ENCODE measurements at places on chromosomes 4 and X.

DNA sequence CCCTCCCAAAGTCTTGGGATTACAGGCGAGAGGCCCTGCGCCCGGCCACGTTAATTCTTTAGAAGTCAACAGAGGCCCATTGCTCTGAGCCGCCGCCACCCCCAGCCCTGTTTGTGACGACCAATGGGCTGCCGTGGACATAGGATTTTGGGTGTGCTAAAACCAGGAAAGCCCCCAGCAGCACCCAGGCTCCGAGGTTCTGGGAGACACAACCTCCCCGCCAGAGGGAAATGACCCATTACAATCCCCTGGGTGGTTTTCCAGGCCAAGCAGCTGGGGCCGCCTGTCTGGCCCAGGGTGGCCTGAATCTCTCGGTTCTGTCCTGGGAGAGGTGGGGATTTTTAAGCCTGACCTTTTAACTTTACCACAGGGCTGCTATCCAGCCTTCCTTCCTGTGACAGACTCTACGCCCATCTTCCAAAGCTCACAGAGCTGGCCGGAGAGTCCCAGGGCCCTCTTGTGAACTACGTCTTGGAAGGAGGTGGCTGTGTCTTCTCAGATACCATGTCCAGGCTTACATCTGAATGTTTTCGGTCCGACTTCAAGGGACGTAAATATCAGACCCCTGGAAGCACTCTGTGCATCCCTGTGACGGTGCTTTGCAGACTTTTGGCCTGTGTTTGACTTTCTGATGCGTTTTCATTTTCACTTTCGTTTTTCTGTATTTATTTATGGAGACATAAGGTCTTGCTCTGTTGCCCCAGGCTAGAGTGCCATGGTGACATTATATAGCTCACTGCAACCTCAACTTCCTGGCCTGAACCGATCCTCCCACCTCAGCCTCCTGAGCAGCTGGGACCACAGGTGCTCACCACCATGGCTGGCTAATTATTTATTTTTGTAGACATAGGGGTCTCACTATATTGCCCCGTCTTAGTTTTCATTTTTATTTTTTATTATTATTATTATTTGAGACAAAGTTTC lies 36.0 kb downstream of the P2RY8 start:
- no peak for DNase-seq

GRCh38 chrX:23826653-23827052 lies 43.7 kb downstream of the SAT1 start:
- no peak for DNase-seq

- no peak for DNase-seq
Observed at GRCh38 chr4:113272523-113272922, 223.1 kb downstream of the ANK2 start.

DNA sequence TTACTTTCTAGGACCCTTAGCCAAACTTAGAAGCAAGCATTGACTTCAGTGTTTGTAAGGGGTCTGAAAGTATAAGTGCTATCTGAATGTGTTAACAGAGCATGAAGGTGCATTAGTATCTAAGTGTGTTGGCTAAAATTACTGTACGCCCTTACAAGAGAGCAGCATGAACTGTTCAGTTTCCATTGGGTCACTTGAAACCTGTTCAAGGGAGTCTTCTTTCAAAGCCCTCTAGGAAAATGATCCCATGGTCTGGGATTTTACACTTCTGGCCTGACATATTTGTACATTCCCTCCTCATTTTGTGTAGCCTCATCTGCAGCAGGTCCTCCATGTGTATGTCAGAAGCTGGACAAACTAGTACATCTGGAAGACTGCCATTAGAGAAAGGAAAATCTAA lies 3.2 kb downstream of the PRDX4 start:
- no peak for DNase-seq

DNA sequence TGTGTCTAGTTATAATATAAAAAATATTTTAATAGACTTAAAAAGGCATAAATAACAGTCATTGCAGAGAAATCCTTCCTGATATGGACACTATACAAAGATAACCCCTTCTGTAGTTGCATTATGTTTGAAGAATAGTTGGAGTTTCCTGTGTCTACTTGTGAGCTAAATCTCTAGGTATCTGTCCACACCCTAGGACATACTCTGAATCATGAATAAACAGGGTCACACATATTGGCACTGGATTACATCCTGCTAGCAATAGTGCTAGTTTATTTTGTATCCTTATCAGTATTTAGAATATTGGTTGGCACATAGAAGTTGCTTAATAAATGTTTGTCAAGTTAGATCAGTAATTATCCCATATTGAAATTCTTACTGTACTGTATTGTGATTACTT lies 173.9 kb downstream of the GRXCR1 start:
- no peak for DNase-seq

GRCh38 chr4:154622598-154622997 lies 10.1 kb upstream of the FGG start:
- DNase-seq, result no peak

DNA sequence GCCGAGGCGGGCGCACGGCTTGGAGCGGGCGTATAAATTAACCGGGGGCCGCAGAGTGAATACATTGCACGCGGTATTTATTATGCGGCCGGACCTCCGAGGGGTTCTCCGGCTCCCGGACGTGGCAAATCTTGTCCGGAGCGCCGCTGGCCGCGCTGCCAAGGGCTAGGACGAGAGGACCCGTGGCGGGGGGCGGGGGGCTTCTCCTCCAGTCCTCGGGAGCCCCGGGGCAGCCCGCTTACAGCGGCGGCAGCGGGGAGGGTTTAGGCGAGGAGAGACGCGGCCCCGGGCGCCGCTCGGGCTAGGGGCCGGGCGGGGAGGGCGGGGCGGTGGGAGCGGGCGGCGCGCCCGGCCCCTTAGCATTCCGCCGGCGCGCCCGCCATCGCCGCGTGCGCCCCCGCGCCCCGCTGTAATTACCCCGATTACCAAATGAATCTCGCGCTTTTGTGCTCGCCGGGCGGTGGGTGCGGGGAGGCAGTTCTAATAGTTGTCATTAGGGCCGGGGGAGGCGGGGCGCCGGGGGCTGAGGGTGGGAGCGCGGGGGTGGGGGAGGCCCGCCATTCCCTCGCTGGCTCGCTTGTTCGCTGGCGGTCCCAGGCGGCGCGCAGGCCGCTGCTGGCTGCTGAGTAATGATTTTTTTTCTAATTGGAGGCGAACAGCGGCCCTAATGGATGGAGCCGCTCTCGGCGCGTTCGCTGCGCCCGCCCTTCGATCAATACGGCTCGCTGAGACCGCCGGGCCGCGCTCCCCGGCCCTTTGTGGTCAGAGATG lies 276.6 kb downstream of the BCOR start:
- DNase-seq, result peak; percentile 35

- DNase-seq, result no peak
Observed at GRCh38 chrX:110056419-110056818, 53.5 kb downstream of the TMEM164 start.

DNA sequence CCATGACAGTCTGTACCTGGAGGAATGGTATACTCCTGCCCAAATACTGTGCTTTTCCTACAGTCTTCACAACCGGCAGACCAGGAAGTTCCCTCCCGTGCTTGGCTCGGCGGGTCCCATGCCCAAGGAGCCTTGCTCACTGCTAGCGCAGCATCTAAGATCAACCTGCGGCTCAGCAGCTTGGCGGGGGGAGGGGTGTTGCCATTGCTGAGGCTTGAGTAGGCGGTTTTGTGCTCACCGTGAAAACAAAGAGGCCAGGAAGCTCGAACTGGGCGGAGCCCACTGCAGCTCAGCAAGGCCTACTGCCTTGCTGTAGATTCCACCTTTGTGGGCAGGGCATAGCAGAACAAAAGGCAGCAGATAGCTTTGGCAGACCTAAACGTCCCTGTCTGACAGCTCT lies 152.7 kb downstream of the TEX11 start:
- peak; percentile 62 for DNase-seq

GRCh38 chr4:185634066-185634652 lies 98.9 kb upstream of the PDLIM3 start:
- DNase-seq, result no peak
